Naive thymus-derived CD8-positive, alpha-beta T cell (primary cell): ENCODE measurements at places on chromosomes 6 and 20. TPM values are rescaled to one million over a fixed set of nuclear protein-coding genes. Genes with fewer than 3 reads are reported as not detected.

SMOC2 gene
- not detected for total RNA-seq

MUC22 gene
- total RNA-seq: not detected

PI16 gene
- 1.1 TPM for total RNA-seq

TREML2 gene
- total RNA-seq: 1.7 TPM

TP53INP2 gene
- 1.7 TPM for total RNA-seq

OPN5 gene
- total RNA-seq: not detected

HRH3 gene
- not detected for total RNA-seq

EEF1E1 gene
- 25.2 TPM for total RNA-seq

AIF1 gene
- total RNA-seq: 27.3 TPM

DDO gene
- total RNA-seq: not detected

TNFRSF6B gene
- total RNA-seq: 0.96 TPM
